ENCODE measurements at places on chromosomes 5 and 9.

GRCh38 chr5:146101646-146102045, 3.7 kb downstream of the PLAC8L1 start:
- no peak for DNase-seq

- DNase-seq, result no peak
Measured at GRCh38 chr9:134182554-134183085, 18.3 kb upstream of the RNU6ATAC start.

DNA sequence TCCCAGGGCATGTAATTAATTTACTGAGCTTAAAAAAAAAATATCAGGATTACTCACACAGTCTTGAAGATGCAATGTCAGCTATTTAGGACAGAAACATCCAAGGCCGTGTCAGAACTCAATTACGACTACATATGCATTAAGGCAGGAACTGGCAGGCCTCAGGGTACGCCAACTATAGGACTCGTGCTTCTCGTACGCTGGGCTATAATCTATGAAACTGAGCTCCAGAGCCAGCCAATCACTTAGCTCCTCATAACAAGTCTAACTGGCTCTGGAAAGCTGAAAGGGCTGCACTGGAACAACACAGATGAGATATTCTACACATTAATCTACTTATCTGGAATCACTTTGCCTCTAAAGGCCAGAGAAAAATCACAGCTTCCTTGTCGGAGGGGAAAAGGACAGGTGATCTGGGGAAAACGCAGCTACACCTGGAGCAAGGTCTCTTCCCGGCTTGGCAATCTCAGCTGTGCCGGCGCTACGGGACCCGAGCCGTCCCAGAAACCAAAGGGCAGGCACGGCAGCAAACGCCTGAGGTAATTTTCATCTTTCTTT, 212.0 kb downstream of the DEPDC1B start:
- no peak for DNase-seq

DNA sequence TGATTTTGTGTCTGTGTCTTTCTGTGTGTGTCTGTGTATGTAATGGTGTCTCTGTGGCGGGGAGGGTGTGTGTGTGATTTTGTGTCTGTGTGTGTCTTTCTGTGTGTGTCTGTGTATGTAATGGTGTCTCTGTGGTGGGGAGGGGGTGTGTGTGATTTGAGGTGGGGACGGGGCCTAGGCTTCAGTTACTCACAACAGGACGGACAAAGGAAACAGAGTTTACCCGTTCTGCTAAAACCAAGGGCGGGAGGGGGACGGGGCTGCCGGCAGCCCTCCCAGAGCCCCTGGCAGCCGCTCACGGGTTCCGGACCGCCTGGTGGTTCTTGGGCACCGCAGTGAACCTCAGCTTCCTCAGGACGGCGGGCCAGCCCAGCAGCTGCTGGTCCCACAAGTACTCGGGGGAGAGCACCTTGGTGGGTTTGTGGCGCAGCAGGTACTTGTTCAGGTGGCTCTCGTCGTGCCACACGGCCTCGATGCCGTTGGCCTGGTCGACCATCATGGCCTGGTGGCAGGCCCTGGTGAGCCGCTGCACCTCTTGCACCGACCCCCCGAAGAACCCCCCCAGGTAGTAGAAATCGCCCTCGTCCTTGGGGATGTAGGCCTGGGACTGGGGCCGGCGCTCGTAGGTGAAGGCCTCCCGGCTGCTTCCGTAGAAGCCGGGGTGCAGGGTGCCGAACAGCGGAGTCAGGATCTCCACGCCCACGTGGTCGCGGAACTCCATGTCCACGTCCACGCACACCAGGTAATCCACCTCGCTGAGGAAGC, 19.4 kb downstream of the ABO start:
- no peak for DNase-seq

- DNase-seq, result peak; percentile 74
Measured at GRCh38 chr5:43555895-43556606, 826 bp downstream of the PAIP1 start.

DNA sequence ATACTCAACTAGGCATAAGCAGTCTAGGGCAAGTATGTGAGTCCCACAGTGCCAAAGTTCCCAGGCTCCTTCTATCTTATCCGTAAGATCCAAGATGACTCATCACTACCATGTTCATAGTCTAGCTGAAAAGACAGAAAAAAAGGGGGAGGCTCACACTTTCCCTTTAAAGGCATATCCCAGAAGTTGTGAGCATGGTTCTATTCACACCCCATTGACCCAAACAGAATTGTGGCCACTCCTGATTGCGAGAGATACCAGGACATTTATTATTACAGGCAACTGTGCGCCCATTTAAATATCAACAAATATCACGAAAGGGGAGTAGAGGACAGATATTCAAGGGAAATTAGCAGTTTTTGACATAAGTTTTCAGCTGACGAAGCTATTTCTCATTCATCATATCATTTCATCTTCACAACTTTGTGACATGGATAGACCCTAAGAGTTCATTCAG, 8.1 kb upstream of the PFDN1 start:
- DNase-seq, result no peak

DNA sequence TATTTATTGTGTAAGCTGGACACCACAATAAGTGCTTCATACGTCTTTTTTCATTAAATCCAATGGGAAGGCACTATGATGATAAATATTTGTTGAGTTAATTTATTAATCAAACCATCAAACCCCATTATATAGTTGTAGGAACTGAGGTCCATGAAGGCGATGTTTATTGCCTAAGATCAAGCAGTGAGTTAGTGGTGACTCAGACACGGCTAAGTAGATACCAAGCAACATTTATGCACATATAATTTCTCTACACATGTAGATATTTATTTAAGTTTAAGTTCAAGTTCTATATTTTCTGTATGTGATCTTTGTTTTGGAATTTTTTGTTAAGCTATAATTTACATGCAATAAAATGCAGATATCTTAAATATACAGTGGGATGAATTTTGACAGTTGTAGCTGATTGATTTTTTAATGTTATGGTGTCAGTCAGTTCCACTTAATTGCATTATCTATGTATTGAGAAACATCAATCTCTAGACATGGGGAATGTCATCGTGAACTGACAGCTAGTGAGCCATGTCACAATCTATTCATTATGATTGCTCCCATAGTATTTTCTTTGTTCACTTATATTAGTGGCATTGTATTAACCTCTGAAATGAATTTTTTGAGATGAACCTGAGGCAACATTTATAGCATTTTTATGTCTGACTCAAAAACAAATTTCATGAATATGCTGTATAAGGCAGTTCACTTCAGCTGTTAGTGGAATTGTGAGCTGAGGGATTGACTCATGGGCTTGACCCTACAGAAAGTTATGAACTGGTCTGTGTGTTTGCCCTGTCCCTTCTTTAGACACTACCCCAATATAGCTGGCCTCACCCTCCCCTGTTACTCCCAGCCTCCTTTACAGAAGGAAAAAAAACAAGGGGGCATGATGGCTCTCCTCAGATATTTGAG, 11.9 kb upstream of the GARNL3 start:
- DNase-seq, result no peak

GRCh38 chr5:178421699-178422399, 168.3 kb downstream of the COL23A1 start:
- DNase-seq, result no peak

DNA sequence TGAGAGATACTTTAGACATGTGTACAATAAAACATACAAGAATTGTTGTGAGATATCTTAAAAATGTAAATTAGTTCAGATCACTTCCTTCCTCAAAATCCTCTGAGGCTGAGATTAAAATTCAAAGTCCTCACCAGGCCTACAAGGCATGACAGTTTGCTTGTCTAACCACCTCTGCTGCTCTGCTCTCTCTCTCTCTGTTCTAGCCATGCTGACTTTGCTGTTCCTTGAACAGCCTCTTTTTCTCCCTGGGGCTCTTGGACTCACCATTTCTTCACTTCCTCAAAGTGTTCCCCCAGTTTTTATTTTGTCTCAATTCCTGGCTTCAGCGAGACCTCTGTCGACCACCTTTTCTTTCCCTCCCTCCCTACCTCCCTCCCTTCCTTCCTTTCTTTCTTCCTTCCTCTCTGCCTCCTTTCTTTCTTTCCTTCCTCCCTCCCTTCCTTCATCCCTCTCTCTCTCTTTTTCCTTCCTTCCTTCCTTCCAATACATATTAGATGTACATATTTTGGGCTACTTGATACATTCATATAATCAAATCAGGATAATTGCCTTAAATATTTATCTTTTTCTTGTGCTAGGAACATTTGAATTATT, 27.0 kb downstream of the CATSPER3 start:
- no peak for DNase-seq

- no peak for DNase-seq
Measured at GRCh38 chr5:132044207-132044606, 16.2 kb upstream of the IL3 start.

- no peak for DNase-seq
Measured at GRCh38 chr5:132566657-132567056, 9.9 kb downstream of the RAD50 start.

DNA sequence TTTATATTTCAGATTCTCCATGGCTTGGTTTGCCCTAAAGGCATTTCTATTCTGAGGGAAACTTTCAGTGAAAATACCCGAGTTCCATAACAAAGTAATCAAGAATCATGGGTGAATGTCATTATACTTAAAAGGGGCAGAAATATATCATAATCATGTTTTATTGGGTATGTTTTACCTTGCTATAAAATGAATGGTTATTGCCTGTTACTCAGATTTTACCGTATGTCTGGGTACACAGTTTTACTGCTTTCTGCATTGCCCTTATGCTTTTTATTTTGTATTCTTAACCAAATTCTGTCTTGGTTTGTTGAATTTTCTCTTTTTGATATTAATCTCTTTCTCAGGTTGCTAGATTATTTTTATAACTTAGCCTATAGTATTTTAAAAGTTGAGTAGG, 2.5 kb downstream of the GPR151 start:
- DNase-seq, result no peak

DNA sequence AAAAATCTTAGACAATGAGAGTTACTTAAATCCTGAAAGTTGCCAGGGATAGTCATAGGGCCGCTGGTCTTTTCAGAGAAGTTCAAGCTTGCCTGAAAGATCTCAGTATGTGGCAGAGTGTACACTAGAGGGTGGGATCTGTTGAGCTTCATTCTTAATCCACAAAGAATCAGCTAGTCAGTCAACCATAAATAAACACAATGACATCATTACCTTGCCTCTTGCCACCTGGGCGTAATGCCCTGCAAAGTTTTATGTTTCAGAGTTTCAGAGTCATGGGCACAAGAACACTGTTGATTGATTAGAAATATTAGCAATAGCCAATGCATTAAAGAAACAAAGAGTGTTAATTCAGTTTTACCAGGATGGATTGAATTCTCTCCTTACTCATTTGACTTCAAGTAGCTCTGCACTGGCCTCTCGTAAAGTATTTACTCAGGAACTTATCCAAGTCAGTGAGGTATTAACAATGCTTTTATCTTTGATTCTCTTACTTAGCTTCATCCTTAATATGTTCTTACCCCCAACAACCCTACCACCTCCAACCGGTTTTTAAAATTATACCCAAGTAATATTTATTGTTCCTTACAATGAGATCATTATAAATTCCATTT, 14.3 kb upstream of the ANXA1 start:
- no peak for DNase-seq

DNA sequence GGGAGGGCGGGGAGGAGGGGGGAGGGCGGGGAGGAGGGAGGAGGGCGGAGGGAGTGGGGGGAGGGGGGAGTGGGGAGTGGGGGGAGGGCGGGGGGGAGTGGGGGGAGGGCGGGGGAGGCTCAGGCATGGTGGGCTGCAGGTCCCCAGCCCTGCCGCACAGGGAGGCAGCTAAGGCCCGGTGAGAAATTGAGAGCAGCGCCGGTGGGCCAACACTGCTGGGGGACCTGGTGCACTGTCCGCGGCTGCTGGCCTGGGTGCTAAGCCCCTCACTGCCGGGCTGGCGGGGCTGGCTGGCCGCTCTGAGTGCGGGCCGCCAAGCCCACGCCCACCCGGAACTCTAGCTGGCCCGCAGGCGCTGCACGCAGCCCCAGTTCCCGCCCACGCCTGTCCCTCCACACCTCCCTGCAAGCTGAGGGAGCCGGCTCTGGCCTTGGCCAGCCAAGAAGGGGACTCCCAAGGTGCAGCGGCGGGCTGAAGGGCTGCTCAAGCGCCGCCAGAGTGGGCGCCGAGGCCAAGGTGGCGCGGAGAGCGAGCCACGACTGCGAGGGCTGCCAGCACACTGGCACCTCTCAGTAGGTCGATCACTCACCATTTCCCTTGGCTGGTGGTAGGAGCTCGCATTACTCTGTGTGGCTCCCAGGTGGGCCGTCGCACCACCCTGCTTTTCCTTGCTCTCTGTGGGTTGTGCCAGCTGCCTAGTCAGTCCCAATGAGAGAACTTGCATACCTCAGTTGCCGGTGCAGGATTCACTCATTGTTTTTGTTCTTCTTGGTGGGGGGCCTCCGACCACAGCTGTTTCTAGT, 160.2 kb downstream of the CNTLN start:
- no peak for DNase-seq

- DNase-seq, result no peak
Measured at GRCh38 chr5:118253225-118254061, 734.9 kb downstream of the DTWD2 start.

GRCh38 chr9:120859361-120859760, 16.6 kb upstream of the PSMD5 start:
- DNase-seq, result no peak

GRCh38 chr5:80031109-80031508, 4.0 kb upstream of the THBS4 start:
- no peak for DNase-seq

DNA sequence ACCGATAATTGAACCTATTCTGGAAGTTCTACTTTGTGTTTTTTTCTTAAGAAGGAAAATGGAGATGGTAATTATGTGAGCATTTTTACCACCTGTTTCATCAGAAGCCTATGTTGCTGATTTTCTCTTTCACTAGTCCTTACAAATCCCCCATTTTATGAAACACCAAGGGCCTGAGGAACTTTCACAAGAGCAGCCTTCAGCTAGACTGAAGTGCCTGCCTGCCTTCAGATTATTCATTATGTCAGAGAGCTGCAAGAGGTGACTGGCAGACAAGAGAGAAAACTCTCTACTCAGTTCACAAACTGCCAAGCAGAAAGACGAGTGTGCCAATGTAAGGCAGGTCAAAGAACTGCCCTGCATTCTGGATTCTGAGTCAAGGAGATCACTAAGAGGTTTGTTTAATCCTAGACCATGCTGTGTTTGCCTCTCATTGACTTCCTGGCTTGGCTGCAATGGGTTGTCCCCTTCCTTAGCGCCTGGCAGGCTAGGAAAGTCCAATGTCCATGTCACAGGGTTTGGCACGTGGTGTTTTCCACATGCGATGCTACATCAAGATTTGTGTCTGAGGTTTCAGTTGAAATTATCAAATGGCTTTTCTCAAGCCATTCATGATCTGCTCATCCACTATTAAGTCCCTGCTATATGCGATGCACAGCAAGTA, 143.3 kb downstream of the CDC42SE2 start:
- no peak for DNase-seq
